Psoas muscle (tissue), 8 donors: ENCODE measurements at places on chromosomes 3 and 15. TPM values are rescaled to one million over a fixed set of nuclear protein-coding genes. Genes with fewer than 3 reads are reported as not detected.

- no peak overlapping the region for H3K4me3 ChIP-seq
- H3K27me3 ChIP-seq = no peaks in the 10 kb centered on the region
- H3K4me1 ChIP-seq = no peaks in the 10 kb centered on the region
- no peak overlapping the region for H3K27ac ChIP-seq
- DNase-seq = no peak
Measured at GRCh38 chr15:25065286-25065685, 110.5 kb downstream of the SNRPN start.

DNA sequence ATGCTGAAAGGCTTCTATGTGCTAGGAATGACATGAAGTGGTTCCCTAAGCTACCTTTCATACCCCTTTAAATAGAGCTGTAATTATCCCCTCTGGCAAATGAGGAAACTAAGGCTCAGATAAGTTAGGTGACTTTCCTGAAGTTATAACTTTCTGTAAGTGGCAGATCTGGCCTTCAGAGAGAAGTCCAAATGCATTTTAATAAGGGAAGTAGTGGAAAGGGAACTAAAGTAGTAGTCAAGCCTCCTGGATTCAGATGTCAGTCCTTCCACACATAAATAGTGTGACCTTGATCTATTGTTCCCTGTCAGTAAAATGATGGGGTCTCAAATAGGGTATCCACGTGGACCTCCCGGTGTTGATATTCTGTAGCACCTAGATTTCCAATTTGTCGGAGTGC, 277.7 kb downstream of the EDEM1 start:
- no peaks in the 10 kb centered on the region for H3K36me3 ChIP-seq
- no peaks in the 10 kb centered on the region for H3K27me3 ChIP-seq
- H3K27ac ChIP-seq = no peak overlapping the region
- H3K4me1 ChIP-seq = no peaks in the 10 kb centered on the region

DNA sequence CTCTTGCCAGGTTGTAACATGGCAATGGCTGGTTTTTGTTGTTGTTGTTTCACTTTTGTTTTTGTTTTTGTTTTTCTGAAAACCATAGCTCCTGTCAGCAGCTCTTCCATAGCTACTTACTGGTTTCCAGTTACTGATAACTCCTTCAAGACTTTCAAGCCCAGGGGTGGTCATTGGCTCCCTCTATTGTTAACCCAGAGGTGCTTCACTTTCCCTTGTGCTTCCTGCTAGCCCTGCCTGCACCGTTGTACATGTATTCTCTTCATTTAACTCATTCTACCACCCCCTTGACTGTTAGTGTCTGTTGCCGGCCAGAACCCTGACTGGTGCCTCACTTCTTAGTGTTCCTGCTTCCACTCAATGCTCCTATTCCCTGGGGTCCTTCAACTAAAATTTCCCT, 4.2 kb upstream of the TRAT1 start:
- H3K4me1 ChIP-seq = no peaks in the 10 kb centered on the region
- no peak overlapping the region for H3K4me3 ChIP-seq
- no peak overlapping the region for H3K27ac ChIP-seq
- H3K36me3 ChIP-seq = no peaks in the 10 kb centered on the region

DNA sequence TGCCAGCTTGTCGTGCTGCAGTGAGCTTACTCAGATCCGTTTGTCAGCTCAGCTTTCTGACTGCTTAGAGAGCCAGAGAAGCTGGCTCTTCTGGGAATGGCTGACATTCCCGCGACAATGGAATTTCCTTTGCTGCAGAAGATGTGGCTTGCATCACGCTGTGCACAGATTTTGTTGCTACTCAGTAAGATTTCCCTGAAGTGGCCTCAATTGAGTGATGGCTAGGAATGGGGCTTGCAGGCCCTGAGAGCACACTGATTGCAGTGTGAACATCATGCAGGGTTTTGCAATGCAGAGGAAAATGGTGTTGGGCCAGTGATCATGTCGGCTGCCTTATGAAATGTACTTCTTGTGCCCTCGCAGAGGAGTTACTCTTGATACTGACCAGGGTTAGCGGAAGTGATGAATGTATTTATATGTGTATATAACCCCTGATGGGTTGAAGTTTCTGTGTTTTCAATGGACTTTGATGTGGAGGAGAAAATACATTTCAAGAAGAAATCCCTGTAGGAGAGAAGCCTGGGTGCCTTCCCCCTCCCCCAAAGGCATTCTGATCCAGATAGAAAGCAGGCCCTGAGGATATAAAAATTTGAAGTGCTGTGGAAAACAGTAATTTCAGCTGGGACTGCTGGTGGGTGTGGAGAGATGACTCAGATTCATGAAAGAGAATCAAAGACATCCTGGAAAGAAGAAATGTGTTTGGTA, 102.5 kb upstream of the PDZRN3 start:
- peak overlapping the region; percentile 60 for H3K27ac ChIP-seq
- no peaks in the 10 kb centered on the region for H3K36me3 ChIP-seq
- no peaks in the 10 kb centered on the region for H3K27me3 ChIP-seq
- H3K4me3 ChIP-seq = no peak overlapping the region

The KIF7 gene
- total RNA-seq = 2.1 TPM

The CRABP1 gene
- not detected for total RNA-seq

The P2RY14 gene
- 1.6 TPM for total RNA-seq
